ENCODE measurements at places on chromosomes 3 and 15.

DNA sequence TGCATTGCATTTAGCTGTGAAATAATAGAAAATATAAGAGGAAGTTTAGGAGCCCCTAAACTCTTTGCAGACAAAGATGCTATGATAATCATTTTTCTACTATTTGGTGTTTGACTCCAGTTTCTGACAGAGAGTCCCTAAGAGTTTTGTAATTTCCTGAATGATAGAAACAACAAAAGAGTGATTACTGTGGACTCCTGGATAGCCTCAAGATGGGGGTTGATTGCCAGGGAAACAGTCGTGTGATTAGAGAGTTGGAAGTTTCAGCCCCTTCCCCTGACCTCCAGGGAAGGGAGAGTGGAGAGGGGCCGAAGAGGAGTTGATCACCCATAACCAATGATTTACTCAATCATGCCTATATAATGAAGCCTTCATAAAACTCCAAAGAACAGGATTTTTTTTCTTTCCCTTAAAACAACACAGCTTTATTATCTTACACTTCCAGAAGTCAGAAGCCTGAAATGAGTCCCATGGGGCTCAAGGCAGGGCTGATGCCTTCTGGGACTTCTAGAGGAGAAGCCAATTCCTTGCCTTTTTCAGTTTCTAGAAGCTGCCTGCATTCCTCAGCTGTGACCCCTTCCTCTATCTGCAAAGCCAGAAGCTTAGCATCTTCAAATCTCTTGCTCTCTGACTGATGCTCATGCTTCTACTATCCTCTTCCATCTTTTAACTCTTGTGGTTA, 292.3 kb upstream of the ZPLD1 start:
- no peak for DNase-seq

DNA sequence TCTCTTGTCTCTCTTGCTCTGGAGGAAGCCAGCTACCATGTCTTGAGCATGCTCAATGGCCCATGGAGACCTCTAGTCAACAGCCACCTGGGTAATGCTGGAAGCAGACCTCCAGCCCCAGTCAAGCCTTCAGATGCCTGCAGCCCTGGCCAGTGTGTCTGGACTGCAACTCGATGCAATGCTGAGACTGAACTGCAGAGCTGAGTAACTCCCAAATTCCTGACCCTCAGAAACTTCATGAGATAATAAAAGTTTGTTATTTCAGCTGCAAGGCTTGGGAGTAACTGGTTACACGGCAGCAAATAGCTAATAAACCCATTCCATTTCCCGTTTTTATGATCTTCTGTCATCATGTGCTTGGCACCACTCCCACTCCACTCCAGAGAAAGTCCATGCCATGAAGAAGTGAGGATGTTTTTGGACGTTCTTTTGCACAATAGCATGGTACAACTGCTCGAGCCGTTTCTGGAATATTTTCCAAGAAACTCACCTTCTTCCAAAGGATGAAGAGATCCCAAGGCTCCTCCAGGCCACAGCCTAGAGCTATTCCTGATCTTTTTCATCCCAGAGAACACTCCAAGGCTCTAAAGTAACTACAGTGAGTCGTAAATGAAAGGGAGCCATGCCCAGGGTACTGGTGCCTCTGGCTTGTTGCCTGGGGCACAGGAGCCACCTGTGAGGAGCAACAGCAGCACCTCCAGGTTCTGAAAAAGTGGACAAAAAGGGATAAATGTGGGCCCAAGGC, 72.0 kb upstream of the KLF13 start:
- no peak for DNase-seq

- no peak for DNase-seq
Observed at GRCh38 chr3:116340680-116341216, 104.5 kb downstream of the LSAMP start.

GRCh38 chr3:30233913-30234646, 372.3 kb upstream of the TGFBR2 start:
- DNase-seq: no peak

GRCh38 chr15:57323806-57324589, 52.3 kb upstream of the CGNL1 start:
- DNase-seq: no peak

DNA sequence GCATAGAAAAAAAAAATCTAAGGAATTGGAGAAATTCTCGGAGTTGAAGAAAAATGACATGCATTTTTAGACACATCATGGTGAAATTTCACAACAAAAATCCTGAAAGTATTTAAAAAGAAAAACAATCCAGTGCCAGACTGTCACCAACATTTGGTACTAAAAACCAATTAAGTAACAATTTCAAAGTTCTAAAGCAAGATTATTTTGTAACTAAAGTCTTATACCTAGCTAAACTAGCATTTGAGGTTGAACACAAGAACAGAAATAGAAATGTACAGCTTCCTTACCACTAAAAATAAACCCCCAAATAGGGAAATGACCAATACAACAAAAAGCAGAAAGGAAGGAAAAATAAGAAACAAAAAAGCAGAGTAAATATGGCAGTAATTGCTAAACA, 11.9 kb downstream of the TOMM70 start:
- no peak for DNase-seq

DNA sequence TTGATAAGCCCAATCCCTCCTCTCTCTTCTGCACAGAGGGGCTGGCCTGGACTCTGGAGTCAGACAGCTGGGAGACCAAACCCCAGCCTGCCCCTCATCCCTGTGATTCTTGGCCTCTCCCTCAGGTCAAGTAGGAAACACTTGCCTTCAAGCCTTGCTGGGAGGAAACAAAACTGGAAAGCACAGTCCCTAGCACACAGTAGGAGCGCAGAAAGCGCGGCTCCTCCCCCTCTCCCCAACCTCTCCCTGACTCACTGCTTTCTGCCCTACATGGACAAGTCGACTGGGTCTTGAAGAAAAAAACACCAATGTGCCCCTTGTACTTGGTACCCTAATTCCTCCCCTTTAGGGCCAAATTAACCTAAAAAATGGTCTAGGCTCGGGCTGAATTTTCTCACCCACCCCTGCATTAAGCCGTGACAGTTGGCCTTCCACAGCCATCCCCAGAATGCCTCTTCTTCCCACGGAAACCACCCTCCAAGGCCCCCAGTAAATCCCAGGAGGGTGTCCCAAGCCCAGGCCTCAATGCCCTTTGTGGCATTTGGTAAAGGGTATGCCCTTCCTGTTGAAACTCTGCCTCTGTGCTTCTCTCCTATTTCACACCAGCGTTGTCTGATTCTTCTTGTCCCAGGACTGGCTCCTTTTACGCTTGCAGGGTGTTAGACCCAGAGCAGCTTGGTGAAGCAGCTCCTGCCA, 11.3 kb upstream of the RAF1 start:
- DNase-seq: no peak

GRCh38 chr3:57840473-57840872, 84.4 kb downstream of the SLMAP start:
- no peak for DNase-seq

GRCh38 chr3:37997791-37998370, 7.3 kb downstream of the VILL start:
- no peak for DNase-seq

DNA sequence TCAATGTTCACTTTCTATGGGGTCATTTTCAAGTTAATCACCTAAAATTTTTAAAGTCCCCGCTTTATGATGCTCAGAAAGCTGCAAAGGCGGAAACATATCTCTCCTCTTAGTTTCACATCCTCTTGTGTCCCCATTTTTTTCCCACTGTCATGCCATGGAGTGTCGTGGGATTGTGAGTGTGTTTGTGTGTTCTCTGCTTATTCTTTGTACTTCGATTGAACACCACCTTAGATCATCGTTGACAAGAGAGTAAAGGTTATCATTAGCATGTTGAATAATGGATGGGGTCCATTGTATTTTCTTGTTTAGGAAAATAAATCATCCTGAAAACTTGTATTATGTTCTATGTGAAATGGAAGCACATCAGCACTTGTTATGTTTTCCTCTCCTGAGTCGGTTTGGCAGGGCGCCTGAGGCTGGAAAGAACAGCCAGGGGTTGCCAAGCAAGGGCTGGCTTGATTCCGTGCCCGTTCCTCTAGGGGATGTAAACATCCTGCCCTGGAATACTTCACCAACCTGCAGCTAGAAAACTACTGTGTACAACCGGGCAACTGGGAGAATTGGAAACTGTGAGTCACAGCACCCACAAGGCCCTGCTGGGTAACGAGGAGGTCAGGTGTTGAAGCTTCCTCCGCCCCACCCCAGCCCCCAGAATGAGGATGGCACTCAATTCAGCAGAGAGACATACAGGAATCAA, 67.2 kb downstream of the EIF4E3 start:
- DNase-seq: peak; percentile 64

GRCh38 chr3:115676336-115676735, 53.0 kb downstream of the GAP43 start:
- no peak for DNase-seq

- no peak for DNase-seq
Observed at GRCh38 chr15:33067456-33067855, 127.1 kb downstream of the FMN1 start.

GRCh38 chr3:190492966-190493365, 20.9 kb upstream of the IL1RAP start:
- no peak for DNase-seq
